ENCODE measurements at places on chromosomes 16 and 17.
A peak's percentile ranks its signal among the peaks of the same experiment; 100 is the strongest.

- DNase-seq = no peak
Observed at GRCh38 chr17:14011740-14012405, 57.4 kb upstream of the COX10 start.

DNA sequence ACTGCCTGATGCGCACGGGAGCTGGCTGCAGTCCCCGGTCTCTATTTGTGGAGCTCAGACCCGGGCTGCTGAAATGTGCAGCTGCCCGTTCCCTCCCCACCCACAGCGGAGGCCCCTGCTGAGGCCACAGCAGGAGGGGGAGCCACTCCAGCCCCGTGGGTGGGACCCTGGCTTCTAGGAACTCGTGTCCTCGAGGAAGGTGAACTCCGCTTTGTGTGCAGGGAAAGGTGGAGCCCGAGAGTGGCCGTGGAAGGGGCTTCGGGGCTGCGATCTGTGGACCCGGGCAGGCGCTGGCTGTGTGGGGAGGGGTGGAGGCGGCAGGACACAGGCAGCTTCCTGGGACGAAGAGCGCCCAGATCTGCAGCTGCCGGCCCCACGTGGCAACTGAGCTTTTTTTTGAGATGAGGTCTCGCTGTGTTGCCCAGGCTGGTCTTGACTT lies 2.9 kb downstream of the CCDC154 start:
- no peak for DNase-seq

DNA sequence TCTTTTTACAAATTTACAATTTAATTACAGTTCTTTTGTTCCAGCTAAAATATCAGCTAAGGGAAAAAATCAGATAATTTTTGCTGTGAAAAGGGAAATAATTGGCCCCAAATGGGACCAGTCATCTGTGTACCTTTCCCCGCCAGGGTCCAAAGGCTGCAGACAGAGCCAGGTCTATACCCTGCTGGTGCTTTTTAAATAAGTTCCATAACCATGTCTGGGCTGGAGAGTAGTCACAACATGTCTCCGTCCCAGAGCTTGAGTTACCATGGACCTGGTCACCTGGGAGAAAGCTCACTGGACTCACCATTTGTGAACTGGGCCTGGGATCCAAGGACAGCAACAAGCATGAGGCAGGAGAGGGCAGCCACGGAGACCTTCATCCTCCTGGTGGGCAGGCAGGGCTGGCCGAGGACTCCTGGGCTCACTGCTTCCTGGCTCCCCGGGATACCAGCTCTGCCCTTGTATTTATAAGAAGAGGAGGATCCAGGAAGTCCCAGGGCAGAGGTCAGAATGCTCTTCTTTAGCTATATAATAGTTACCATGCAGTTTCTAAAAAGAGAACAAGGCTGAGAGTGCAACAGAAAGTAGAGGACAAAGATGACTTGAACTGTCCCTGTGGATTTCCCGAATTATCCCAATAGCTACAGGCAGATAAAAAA lies at the start of gene CCL15:
CCL15 (minus strand) TSS at position 444 of the 662 bp plus-strand sequence; CDS start at position 383, 61 bp downstream.
- DNase-seq = no peak

GRCh38 chr16:53007095-53007494 lies 45.6 kb downstream of the CHD9NB start:
- peak; percentile 6 for DNase-seq

DNA sequence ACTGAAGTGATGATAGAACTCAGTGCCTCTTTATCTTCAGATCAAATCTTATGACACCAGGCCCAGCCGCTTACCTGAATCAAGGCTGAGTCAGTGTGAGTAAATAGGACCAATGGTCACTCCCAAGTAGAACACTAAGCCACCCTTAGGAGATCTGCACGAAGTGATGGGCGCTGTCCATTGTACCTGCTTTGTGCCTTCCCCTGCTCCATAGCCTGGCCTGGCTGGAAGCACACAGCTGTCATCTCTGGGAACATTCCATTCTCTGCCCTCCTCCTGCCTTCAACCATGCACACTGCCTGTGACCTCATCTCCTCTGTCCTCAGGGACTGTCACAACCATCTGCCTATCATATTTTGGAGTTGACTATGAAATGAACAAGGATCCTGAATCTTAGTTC lies 279.5 kb upstream of the ASIC2 start:
- DNase-seq = no peak

- DNase-seq = no peak
Observed at GRCh38 chr17:43713494-43714162, 45.0 kb downstream of the SOST start.

DNA sequence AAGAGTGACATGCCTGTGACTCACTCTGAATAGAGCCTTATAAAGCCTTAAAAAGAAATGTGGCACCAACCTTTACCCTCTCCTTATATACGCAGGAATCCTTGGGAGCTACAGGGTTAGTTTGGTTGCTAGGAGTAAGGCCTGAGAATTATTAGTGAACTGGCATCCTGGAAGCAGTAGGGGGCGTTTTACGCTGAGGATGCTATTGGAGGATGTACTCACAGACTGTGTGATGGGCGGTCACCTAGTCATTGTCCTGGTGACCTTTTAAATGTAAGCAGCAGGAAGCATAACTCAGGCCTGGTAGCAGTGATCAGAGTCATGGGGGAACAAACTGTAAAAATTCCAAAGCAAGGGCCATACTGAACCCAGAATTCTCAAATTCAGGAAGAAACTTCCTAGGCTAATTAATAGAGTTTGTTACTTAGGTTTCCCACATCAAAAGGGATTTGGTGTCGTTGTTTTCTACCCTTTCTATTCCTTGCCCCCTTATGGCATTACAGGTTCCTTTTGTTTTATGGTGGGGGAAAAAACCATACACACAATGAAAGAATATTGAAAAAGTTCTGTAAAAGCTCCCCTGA lies 153.8 kb downstream of the SNX11 start:
- DNase-seq = peak; percentile 20

DNA sequence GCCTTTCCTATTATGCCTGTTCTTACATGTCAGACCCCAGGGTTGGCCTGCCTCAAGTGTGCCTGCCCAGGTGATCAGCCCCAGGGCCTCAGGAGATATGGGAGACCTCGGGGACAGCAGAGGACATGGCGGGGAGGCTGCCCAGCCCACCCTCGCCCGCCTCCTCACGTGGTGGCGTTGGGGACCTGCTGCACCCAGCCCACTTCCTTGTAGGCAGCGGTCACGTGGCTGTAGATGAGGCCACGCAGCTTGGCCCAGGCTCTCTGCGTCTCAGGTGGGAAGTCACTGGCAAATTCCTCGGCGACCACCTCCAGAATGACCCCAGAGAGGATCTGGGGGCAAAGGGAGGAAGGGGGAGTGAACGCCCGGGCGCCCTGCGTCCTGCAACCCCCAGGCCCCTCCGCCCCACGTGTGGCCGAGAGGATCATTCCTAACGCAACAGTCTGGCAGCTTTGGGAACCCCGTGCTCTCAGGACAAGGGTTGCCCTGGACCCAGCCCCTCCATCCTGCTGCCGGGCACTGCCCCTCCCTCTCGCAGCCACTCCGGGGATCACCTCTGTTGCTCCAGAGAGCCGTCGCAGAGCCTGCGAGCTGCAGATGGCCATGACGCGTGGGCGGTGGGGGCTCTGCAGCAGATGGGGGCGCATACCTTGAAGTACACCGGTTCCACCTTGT lies 6.6 kb downstream of the CYGB start:
- no peak for DNase-seq

DNA sequence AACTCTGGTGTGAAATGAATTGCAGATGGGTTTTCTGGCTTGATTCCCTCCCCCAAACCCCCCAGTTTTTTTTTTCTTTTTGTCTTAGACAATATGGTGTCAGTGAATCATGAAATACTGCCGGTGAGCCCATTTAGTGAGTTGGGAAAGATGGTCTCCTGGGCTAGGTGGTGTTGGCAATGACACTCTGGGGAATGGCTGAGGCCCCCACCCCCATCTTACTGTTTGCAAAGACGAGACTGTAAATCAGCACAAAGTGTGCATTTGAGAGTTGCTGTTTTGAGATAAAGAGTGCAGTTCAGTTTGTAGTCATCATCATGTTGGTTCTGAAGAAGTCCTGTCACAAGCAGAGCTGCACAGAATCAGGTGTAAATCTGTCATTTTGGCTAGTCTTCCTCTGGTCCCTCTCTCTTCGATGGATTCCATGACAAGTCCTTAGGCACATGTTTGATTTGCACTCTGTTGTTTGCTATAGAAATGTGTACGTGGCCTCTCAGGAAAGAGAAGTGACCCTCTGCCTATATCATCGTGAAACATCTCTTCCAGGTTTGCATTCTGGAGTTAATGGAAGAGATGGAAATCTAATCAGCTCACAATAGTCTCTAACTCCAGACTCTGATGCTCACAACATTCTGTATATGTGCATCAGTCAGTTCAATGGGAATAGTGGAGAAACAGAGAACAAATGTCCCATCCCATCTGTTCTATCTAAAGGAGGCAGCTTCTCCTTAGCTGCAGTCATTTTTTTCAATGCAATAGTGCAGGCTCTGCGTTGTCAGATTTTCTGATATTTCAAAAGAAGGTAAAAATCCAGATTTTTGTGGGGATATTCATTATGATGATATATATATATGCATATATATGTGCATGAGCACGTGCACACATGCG lies 34.6 kb downstream of the RBFOX1 start:
- DNase-seq = no peak

DNA sequence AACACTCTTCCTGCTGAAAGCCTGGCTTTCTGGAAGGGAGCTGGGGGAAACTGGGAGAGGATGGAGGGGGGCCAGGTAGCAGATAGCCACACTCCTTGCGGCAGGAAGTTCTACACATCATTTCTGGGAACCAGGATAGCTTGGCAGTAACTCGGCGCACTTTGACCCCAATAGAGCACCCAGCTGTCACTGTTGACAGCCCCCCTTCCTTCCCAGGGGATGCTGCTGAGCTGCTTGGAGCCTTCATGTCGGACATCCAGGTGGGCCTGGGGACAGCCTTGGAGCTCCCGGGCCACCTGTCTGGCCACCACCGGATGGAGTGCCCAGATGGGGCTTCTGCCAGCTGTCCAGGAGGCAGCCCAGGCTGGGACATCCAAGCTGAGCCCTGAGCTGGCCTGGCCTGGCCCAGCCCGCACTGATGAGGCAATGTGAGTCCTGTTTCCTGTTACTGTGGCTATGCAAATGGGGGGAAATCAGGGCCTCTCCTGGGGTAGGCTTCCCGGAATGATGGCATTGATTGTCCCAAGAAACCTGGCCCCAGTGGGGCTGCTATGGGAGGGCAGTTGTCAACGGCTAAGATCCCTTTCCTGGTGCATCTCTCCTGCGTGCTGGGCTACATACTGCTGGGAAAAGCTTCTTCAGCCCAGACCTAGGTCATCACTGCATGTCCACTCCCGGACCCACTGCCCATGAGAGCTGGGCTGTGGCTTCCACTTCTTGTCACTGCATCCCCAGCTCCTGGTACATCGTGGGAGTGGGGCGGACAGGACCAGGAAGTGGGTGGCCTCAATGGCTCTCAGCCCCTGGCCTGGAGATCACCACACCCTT lies 50.0 kb downstream of the SOCS1 start:
- no peak for DNase-seq

GRCh38 chr17:65902831-65903522 lies 289.0 kb downstream of the CEP112 start:
- no peak for DNase-seq

GRCh38 chr16:75130150-75130771 lies 13.7 kb upstream of the LDHD start:
- DNase-seq = no peak

- DNase-seq = no peak
Observed at GRCh38 chr17:7824021-7824924, 9.7 kb upstream of the KDM6B start.

DNA sequence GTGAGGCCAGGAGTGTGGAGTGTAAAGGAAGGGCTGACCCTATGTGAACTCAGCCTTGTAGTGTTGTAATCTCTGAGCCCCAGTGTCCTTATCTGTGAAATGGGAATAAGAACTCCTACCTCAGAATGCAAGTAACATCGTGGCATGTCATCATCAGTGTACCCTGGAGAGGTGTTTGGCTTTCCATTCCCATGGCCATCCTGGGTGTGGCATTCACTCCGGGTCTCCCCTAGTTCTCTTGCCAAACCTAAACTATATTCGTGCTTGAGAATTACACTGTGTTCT lies 1.9 kb downstream of the NXPH3 start:
- DNase-seq = no peak

GRCh38 chr17:60525328-60525684 lies 736 bp downstream of the APPBP2 start:
- DNase-seq = no peak

DNA sequence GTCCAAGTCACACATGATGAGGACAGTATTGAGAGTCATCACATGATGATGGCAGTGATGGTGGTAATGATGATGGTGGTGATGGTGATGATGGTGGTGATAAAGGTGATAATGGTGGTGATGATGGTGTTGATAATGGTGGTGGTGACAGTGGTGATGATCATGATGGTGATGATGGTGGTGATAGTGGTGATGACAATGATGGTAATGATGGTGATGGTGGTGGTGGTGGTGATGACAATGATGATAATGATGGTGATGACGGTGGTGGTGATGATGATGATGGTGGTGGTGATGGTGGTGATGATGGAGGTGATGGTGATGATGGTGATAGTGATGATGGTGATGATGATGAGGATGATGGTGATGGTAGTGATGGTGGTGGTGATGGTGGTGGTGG lies 190.2 kb upstream of the ZNF469 start:
- DNase-seq = no peak

DNA sequence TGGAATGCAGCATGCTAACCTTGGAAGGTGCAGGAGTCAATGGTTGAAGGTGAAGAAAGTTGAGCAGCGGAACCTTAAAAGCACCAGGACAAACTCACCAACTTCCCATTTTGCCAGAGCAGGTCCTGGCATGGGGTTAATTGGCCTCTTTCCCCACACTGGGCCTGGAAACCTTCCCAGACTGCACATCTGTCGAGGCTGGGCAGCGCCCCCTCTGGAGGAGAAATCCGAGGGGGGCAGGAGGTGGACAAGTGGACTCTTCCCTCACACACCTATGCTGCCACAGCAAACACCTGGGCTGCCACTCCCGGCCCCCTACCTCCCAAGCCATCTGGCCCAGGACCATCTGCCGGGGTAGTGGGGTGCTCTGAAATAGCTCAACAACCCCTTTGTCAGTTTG lies 232.4 kb downstream of the CBLN1 start:
- no peak for DNase-seq

- DNase-seq = no peak
Observed at GRCh38 chr16:83224642-83225041, 583.1 kb upstream of the HSBP1 start.

GRCh38 chr16:85182286-85182685 lies 70.0 kb upstream of the CIBAR2 start:
- DNase-seq = no peak

DNA sequence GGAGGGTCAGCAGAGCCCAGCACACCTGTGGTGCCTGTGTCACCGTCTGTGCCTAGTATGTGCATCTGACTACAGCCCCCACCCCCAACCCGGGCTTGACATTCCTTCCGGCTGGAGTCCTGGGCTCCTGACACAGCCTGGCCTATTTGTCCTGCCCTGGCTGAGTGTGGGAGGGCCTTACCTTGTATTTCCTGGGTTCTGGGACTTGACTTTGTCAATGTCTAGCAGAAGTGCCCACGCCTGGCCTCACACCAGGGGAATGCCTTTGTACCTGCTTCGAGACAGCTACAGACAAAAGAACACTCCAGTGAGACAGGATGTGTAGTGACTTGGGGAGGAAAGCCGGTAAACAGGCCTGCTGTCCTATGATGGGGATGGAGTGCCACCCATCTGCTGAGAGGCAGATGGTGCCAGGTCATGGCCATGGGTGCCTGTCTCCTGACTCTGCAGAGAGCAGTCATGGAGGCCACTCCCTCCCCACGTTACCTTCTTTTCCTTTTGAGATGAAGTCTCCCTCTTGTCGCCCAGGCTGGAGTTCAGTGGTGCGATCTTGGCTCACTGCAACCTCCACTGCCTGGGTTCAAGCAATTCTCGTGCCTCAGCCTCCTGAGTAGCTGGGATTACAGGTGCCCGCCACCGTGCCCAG lies 42.8 kb downstream of the TNFRSF13B start:
- DNase-seq = no peak
